ENCODE measurements at places on chromosomes 6 and 20. TPM values are rescaled to one million over a fixed set of nuclear protein-coding genes. Genes with fewer than 3 reads are reported as not detected.
A peak's percentile ranks its signal among the peaks of the same experiment; 100 is the strongest.

- no peak overlapping the region for H3K27ac ChIP-seq
- H3K27me3 ChIP-seq = no peaks in the 10 kb centered on the region
- peaks cover 4% of the 10 kb centered on the region for H3K4me1 ChIP-seq
- no peak for DNase-seq
- no peak overlapping the region for H3K4me3 ChIP-seq
These were observed 44.8 kb downstream of the ATRN start for GRCh38 chr20:3515379-3516170.

GRCh38 chr6:136318676-136319075 is 29.0 kb upstream of the BCLAF1 start:
- H3K36me3 ChIP-seq = no peaks in the 10 kb centered on the region
- no peak overlapping the region for H3K4me3 ChIP-seq
- no peaks in the 10 kb centered on the region for H3K4me1 ChIP-seq
- H3K27ac ChIP-seq = no peak overlapping the region
- no peaks in the 10 kb centered on the region for H3K27me3 ChIP-seq

DNA sequence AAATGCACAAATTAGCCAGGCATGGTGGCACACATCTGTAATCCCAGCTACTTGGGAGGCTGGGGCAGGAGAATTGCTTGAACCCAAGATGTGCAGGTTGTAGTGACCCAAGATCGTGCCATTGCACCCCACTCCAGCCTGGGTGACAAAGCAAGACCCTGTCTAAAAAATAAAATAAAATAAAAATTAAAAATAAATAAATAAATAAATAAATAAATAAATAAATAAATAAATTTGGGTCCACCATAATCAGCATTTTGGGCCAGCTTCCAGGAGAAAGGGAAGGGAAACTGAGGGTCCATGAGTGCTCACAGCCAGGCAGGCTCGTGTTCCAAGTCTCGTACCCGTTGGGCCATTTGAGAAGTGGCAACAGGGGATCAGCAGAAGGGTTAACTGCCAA is 131.6 kb upstream of the AGPAT4 start:
- no peaks in the 10 kb centered on the region for H3K27me3 ChIP-seq
- no peak overlapping the region for H3K27ac ChIP-seq
- peaks cover 26% of the 10 kb centered on the region for H3K4me1 ChIP-seq
- H3K36me3 ChIP-seq = no peaks in the 10 kb centered on the region
- no peak overlapping the region for H3K4me3 ChIP-seq

GRCh38 chr6:9564021-9564420 is 850.9 kb downstream of the TFAP2A start:
- H3K4me1 ChIP-seq = 0 out of 2 replicates have a peak, but pooled peaks cover 4% of the 10 kb centered on the region
- no peaks in the 10 kb centered on the region for H3K27me3 ChIP-seq
- peak; percentile 29 for DNase-seq
- H3K4me3 ChIP-seq = no peak overlapping the region
- H3K36me3 ChIP-seq = no peaks in the 10 kb centered on the region
- no peak overlapping the region for H3K27ac ChIP-seq

DNA sequence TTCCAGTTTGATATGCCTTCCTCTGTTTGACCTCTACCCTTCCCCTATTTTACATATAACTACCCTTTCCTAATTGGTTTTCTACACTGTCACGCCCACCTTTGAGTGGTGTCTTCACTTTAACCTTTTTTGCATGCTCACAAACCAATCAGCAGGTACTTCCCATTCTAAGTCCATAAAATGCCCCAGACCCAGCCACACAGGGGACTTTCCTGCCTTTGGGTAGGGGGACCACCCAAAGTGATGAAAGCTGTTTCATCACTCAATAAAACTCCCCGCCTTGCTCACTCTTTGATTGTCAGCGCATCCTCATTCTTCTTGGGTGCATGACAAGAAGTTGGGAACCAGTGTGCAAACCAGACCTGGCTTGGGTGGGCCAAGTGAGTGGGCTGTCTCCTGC is 20.5 kb upstream of the SNRPC start:
- no peak overlapping the region for H3K4me3 ChIP-seq
- DNase-seq = no peak
- H3K27ac ChIP-seq = no peak overlapping the region
- H3K36me3 ChIP-seq = no peaks in the 10 kb centered on the region

DNA sequence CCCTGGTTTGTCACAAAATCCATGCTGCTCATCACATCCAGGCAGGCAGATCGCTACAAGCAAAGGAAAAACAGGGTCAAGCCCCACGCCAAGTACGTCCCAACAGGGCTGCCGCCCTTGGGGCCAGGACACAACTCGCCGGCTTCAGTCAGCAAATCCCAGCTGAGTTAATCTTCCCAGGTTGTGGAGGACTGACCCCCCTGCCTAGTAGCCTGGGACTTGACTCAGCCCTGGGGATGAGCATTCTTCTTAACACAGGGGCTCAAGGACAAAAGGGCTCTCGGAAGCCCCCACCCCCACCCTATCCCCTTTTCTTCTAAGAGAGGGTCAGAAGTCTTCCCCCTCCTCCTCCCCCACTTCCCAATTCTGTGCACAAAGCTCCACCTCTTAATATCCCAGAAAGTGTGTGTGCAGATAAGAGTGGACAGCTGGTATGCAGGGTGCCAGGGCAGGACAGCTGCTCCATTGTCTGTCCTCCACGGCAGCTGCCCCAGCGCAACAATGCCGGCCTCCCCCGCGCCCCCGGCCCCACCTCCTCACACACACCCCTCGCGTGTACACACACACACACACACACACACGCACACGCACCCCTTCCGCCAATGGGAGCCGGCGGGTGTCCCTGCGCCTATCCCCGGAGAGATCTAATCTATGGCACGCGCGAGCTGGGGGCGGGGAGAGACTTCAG is 4.5 kb downstream of the DLL1 start:
- H3K4me3 ChIP-seq = no peak overlapping the region
- H3K27ac ChIP-seq = no peak overlapping the region
- H3K27me3 ChIP-seq = 0 out of 2 replicates have a peak, but pooled peaks cover 7% of the 10 kb centered on the region
- DNase-seq = no peak
- no peaks in the 10 kb centered on the region for H3K4me1 ChIP-seq
- H3K36me3 ChIP-seq = no peaks in the 10 kb centered on the region

GRCh38 chr6:2877057-2877882 is 25.8 kb downstream of the SERPINB9 start:
- no peak for DNase-seq
- no peaks in the 10 kb centered on the region for H3K36me3 ChIP-seq
- H3K27ac ChIP-seq = peak overlapping the region; percentile 50
- H3K4me3 ChIP-seq = 0 out of 2 replicates have a peak overlapping the region, but pooled peaks have one; percentile 75
- peaks cover 6% of the 10 kb centered on the region for H3K27me3 ChIP-seq

GRCh38 chr20:47544240-47544639 is 42.6 kb downstream of the NCOA3 start:
- peak overlapping the region; percentile 43 for H3K27ac ChIP-seq
- H3K36me3 ChIP-seq = no peaks in the 10 kb centered on the region
- H3K4me1 ChIP-seq = peaks cover 47% of the 10 kb centered on the region

DNA sequence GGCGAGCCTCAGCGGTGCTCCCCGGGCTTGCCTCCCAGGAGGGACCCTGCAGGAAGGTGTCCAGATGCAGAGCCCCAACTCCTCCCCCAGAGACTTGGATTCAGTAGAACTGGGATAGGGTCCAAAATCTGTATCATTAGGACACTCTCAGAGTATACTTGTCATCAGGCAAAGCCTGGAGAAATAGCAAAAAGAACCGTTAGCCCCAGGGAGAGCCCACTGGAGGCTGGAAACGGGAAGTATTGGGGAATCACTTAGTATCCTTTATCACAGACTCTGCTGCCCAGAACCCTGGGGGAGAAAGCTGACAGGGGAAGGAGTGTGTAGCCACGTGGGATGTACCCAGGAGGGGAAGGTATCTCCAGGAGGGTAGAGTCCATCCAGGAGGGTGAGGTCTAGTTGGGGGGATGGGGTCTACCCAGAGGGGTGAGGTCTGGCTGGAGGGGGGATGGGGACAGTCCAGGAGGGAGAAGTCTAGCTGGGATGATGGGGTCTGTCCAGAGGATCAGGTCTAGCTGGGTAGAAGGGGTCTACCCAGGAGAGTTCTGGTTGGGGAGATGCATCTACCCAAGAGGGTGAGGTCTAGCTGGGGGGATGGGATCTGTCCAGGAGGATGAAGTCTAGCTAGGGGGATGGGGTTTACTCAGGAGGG is 107.2 kb downstream of the LY86 start:
- H3K4me3 ChIP-seq = no peak overlapping the region
- DNase-seq = peak; percentile 79
- no peaks in the 10 kb centered on the region for H3K36me3 ChIP-seq
- H3K27me3 ChIP-seq = no peaks in the 10 kb centered on the region

GRCh38 chr20:17229256-17229655 is 2.4 kb downstream of the PCSK2 start:
- H3K36me3 ChIP-seq = no peaks in the 10 kb centered on the region
- H3K4me3 ChIP-seq = no peak overlapping the region
- no peak for DNase-seq
- no peaks in the 10 kb centered on the region for H3K4me1 ChIP-seq
- H3K27ac ChIP-seq = no peak overlapping the region

DNA sequence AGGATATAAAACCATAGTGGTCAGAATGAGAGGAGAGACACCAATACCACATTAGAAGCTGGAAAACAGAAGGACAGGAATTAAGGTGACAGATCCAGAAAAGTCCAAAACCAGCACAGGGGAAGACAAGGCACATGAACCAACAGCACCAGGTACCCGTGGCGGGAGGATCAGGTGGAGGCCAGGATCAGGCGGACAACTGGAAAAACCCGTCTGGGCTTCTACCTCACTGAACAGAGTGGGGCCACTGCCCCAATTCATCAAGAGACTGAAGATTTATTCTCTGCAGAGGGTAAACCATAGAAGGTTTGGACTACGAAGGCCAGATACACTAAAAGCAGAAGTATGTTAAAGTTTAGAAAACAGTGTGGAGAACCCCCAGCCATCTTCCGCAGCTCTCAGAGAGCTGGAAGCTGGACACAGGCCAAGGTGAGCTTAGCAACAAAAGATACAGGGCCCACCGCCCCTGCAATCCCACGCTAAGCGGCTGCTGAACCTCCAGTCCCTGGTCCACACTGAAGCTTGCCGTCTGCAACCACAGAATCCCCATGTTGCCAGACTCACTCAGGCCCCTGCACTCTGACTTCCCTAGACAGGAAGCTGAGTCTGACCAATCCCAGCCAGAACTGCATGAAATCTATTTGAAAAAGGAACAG is 29.9 kb downstream of the ABHD12 start:
- peak; percentile 25 for DNase-seq
- H3K27me3 ChIP-seq = no peaks in the 10 kb centered on the region
- H3K4me3 ChIP-seq = no peak overlapping the region

GRCh38 chr20:5100684-5101347 is 18.9 kb downstream of the PCNA start:
- H3K4me3 ChIP-seq = no peak overlapping the region
- H3K27ac ChIP-seq = peak overlapping the region; percentile 11
- H3K36me3 ChIP-seq = peaks cover 37% of the 10 kb centered on the region
- peak; percentile 79 for DNase-seq
- no peaks in the 10 kb centered on the region for H3K4me1 ChIP-seq

- H3K27ac ChIP-seq = no peak overlapping the region
- H3K4me1 ChIP-seq = peaks cover 19% of the 10 kb centered on the region
- H3K4me3 ChIP-seq = no peak overlapping the region
- H3K36me3 ChIP-seq = no peaks in the 10 kb centered on the region
- DNase-seq = no peak
These were observed 6.4 kb downstream of the ZSWIM3 start for GRCh38 chr20:45863543-45864470.

GRCh38 chr6:140134224-140134623 is 759.8 kb upstream of the CITED2 start:
- DNase-seq = peak; percentile 2
- no peaks in the 10 kb centered on the region for H3K4me1 ChIP-seq
- no peaks in the 10 kb centered on the region for H3K36me3 ChIP-seq
- H3K27ac ChIP-seq = no peak overlapping the region

GRCh38 chr6:5068153-5068751 is 16.9 kb upstream of the PPP1R3G start:
- H3K27ac ChIP-seq = no peak overlapping the region
- H3K27me3 ChIP-seq = no peaks in the 10 kb centered on the region

SPEF1 gene
- total RNA-seq = not detected

B3GAT2 gene
- total RNA-seq = not detected

TRIM40 gene
- total RNA-seq = not detected

TAGAP gene
- total RNA-seq = not detected

DYNLRB1 gene
- total RNA-seq = 123 TPM

C20orf202 gene
- total RNA-seq = not detected

All from GM23248 (cell line).